Bronchial smooth muscle cell (primary cell): ENCODE measurements at places on chromosomes 3 and 15. TPM values are rescaled to one million over a fixed set of nuclear protein-coding genes. Genes with fewer than 3 reads are reported as not detected.

The SLC38A3 gene
- not detected in 2 replicates for total RNA-seq

The MKRN2OS gene
- total RNA-seq: not detected in 2 replicates

The UBA3 gene
- 82.3 and 100 TPM in 2 replicates for total RNA-seq

The FYCO1 gene
- total RNA-seq: 29.7 and 30.9 TPM in 2 replicates

The FBLN2 gene
- total RNA-seq: 332 and 621 TPM in 2 replicates

The TM4SF1 gene
- 59.8 and 183 TPM in 2 replicates for total RNA-seq

The PAK6 gene
- total RNA-seq: under 0.01 and 0.16 TPM in 2 replicates

The RTP1 gene
- not detected in 2 replicates for total RNA-seq

The RTP3 gene
- total RNA-seq: not detected in 2 replicates

The KBTBD12 gene
- not detected in 2 replicates for total RNA-seq

The FAM3D gene
- not detected in 2 replicates for total RNA-seq

The CSPG5 gene
- total RNA-seq: 0.09 and 0.16 TPM in 2 replicates

The C3orf22 gene
- total RNA-seq: not detected in 2 replicates

The CHRM5 gene
- under 0.01 TPM in 1 of 2 replicates, not detected in the other for total RNA-seq

The GATA2 gene
- 4.7 and 7.6 TPM in 2 replicates for total RNA-seq

The DUOX2 gene
- total RNA-seq: under 0.01 TPM in 2 replicates

The GOLGA8T gene
- under 0.01 and 0.17 TPM in 2 replicates for total RNA-seq

The GP9 gene
- total RNA-seq: not detected in 2 replicates

The CHRFAM7A gene
- total RNA-seq: 0.32 and 0.69 TPM in 2 replicates

The TTC21A gene
- 4.6 and 4.8 TPM in 2 replicates for total RNA-seq

The GCSAM gene
- total RNA-seq: not detected in 2 replicates

The EAF2 gene
- 1.4 and 3.7 TPM in 2 replicates for total RNA-seq

The GOLGA8G gene
- not detected in 2 replicates for total RNA-seq

The SNX33 gene
- 14.0 and 21.8 TPM in 2 replicates for total RNA-seq

The TICRR gene
- 0.09 and 0.32 TPM in 2 replicates for total RNA-seq

The GMPPB gene
- total RNA-seq: 16.5 and 25.4 TPM in 2 replicates

The LRRC34 gene
- 0.86 and 1.7 TPM in 2 replicates for total RNA-seq

The CCR9 gene
- not detected in 2 replicates for total RNA-seq

The DNAH12 gene
- total RNA-seq: under 0.01 TPM in 2 replicates

The MEGF11 gene
- not detected in 2 replicates for total RNA-seq

The CYP19A1 gene
- 1.7 and 1.8 TPM in 2 replicates for total RNA-seq

The SLC28A2 gene
- total RNA-seq: not detected in 2 replicates

The KLHL6 gene
- under 0.01 TPM in 1 of 2 replicates, not detected in the other for total RNA-seq

The CPEB1 gene
- total RNA-seq: 21.4 and 26.9 TPM in 2 replicates

The SYNPR gene
- not detected in 2 replicates for total RNA-seq

The SLC41A3 gene
- total RNA-seq: 38.9 and 51.8 TPM in 2 replicates

The TM4SF18 gene
- total RNA-seq: under 0.01 TPM in 1 of 2 replicates, not detected in the other

The GP5 gene
- total RNA-seq: under 0.01 and 0.09 TPM in 2 replicates

The SNURF gene
- 87.3 and 257 TPM in 2 replicates for total RNA-seq

The TMF1 gene
- total RNA-seq: 34.5 and 42.8 TPM in 2 replicates

The IQCH gene
- 3.5 and 4.8 TPM in 2 replicates for total RNA-seq

The GOLGA6B gene
- under 0.01 TPM in 1 of 2 replicates, not detected in the other for total RNA-seq

The CLDND1 gene
- 37.8 and 50.4 TPM in 2 replicates for total RNA-seq

The VPS39 gene
- total RNA-seq: 42.8 and 43.8 TPM in 2 replicates

The TMEM207 gene
- not detected in 2 replicates for total RNA-seq

The GCHFR gene
- total RNA-seq: 1.6 and 6.3 TPM in 2 replicates

The ADAMTS7 gene
- 1.1 and 4.1 TPM in 2 replicates for total RNA-seq
